Memory B cell (primary cell): ENCODE measurements at places on chromosomes 16 and 17.

DNA sequence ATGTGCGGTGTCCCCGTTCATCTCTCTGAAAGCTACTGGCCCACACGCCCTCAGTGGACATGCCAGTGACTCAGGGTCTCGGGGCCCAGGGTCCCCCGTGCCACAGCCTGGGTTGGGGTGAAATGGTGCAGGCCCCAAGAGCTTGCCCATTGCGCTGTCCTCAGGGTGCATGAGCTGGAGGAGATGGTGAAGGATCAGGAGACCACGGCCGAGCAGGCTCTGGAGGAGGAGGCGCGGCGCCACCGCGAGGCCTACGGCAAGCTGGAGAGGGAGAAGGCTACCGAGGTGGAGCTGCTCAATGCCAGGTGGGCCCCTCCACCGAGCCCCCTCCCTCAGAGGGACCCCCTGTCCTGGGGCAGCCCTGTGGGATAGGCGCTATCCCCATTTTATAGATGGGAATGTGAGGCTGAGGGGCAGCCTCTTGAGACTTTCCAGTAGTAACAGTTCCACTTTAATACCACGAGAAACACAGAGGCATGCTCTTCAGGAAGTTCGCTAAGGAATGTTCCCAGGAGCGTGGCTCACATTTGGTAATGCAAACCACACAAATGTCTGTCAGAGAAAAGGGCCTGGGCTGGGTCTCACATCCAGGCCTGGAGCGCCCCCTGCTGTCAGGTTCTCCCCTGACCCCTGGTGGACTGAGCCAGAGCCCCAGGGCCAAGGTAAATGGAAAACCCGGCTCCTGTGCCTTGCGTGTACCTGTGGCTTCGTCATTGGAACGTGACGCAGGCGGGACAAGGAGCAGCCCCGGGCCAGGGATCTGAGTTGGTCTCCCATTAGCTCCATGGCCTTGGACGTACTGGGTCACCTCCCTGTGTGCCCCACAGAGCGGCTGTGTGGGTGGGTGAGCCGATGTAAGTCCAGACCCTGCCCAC, 133.7 kb downstream of the RAB11FIP4 start:
- peak; percentile 98 for DNase-seq

- DNase-seq = no peak
Measured at GRCh38 chr16:64397042-64397441, 724.8 kb downstream of the CDH11 start.

DNA sequence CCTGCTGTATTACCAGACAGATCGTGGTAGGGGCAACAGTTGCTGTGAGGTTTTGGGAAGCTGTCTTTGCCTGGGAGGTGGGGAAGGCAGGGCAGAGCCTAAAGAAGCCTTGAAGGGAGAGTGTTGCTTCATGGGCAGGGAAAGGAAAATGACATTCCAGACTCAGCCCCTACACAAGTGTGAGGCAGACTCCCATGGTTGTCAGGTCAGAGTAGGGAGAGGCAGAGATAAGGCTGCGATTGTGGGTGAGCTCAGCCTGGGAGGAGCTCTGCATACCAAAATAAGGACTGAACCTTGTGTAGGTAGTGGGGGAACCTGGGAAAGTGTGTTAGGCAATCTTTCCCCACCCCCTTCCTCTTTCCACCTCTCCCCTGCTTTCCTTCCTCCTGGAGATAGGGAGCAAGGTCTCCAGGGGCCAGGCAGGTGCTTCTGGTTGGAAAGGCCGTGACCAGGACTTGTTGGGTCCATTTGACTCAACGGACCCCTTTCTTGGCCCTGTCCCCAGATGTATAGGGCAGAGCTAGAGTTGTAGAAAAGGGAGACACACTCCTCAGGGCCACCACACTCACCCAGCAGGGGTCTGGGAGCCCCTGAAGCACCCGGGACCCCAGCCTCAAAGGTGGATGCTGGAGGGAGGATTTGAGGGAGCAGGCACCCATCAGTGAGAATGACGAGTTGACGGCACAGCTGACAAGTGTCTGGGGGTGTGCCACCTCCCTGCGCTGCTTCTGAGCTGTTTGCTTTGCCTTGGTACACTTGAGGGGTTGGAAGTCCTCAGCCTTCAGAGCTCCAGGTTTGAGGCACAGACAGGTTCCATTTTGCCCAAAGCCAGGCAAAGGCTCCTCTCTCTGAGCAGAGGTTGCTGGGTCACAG, 18.5 kb upstream of the TOB1 start:
- no peak for DNase-seq

- no peak for DNase-seq
Measured at GRCh38 chr17:58755269-58755576, 431 bp upstream of the PPM1E start.

DNA sequence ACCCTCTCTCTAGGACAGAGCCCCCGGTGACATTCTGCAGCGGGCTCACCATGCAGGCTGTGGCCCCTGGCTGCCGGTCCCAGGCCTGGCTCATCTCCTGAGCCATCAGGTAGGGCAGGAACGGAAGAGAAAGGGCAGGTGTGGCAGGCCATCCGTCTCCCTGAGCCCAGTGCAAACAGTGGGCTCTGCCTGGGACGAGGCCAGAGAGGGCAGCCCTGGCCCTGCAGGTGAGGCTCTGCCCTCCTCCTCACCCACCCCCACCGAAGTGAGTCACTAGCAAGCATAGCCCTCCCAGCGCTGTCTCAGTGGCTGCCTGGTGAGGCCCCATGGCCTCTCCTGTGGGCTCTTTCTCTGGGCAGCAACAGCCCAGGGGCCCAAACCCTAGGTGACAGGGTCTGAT, 14.5 kb downstream of the OTOP3 start:
- no peak for DNase-seq
